Stimulated activated CD8-positive, alpha-beta memory T cell treated with anti-CD3 and anti-CD28 coated beads, Interleukin-4, amount 100 ng/mL, for 4 hours (primary cell): ENCODE measurements at places on chromosomes 1 and 21.

DNA sequence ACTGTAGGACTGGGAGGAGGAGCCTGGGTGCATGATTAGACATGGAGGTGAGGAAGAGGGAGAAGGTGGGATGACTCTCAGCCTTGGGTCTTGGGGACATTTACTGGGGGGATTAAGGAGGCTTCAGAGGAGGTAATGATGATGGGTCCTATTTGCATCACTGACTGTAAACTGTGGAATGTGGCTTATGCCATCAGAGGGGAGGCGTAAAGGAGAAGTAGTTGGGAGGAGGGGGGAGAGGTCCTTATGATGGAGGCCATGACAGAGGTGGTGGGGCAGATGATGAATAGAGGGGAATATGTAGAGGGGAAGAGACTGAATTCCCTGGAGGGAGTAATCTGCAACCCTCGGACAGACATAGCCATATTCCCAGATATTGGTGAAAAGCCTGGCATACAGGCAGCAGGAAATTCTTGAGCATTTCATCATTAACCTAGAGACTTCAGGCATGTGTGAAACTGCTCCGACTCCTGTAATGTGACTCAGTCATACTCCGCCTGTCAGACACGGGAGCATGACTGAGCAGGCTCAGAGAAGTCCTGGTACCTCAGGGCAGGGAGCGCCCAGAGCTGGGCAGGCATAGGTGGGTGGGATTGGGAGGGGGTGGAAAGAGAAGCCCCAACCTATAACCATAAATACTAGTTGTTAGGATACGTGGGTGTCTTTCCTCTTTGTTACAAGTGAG is 8.0 kb upstream of the LCE5A start:
- DNase-seq, result no peak

DNA sequence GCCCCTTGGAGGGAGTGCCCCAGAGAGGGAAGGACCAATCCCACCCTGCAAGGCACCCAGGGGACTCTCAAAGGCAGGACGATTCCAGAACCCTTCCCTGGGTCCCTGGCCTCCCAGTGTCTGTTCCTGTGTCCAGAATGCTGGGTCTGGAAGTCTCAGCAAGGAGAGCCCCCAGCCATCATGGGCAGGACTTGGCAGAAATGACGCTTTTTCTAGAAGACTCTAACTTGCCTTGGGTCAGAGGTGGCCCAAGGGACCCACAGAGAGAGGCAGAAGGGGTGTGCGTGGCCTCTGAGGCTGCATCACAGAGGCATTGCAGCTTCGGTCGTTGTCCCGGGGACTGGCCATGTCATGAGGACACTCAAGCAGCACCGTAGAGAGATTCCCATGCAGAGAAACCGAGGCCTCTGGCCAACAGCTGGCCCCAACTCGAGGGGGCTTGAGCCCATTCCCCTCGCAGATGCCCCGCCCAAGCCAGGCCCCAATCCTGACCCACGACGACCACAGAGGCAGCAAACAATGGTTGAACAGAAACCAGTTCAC is 57.8 kb downstream of the WNT9A start:
- no peak for DNase-seq

DNA sequence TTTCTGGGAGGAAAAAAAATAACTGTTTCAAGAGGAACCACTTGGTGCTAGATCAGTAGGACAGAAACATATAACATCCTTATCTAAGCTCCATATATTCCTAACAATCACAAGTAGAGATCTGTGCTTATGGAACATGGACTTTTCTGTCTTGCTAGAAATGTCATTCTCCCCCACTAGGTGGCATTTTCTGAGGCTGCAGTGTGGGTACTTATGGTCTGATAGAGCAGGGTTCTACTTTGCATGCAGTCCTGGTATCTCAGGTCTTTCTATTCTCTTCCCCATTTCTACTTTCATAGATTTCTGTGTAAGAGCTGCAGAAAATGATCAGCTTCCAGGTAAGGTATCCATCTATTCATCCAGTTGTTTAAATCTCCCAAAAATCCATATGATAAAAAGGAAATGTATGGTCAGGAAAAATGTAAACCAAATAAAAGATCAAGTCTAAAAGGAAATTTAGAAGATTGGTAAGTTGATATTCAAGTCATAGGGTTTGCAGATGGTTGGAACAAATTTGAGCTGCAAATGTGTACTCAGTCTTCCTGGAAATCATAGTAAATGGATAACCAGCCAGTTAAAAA is 1.5 kb downstream of the ZNF684 start:
- no peak for DNase-seq

DNA sequence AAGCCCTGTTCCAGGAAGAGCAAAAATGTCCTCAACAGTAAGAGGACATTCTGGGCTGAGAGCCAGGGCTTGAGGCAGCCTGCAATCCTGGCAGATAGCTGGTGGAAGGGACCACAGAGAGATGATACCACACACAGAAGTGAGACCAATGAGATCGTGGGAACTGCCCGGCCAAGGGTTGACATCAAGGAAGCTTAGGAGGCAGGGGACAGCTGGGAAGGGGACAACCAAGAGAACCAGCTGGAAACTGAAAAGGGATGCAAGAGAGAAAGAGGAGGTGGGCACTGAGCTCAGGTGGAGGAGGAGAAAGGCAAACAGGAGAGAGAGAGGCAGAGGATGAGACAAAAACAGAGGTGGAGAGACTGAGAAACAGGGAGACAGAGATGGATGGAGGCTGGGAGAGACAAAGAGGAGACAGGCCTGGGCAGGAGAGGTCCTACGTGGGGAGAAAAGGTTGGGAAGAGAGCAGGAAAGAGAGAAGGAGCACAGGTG is 9.2 kb downstream of the PDZK1IP1 start:
- DNase-seq, result no peak

GRCh38 chr1:228163007-228163753 is 2.4 kb upstream of the IBA57 start:
- no peak for DNase-seq

DNA sequence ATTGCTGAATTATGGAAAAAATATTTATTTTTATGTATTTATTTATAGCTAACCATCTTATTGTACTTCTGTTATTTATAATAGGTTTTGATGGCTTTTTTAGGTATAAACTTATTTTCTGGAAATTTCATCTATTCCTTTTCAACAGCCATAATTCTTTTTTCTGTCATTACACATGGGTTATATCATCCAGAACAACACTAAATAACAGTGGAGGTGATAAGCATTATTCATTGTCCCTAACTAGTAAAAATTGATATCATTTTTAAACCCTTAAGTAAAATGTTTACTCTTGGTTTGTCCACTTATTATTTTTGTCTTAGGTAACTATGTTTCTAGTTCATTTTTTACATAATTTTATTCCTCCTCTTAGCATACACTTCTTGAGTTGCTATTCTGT is 309.1 kb downstream of the USH2A start:
- DNase-seq, result no peak

- DNase-seq, result no peak
Observed at GRCh38 chr21:20902511-20902910, 95.7 kb upstream of the NCAM2 start.

- no peak for DNase-seq
Observed at GRCh38 chr1:194477908-194478307, 1291.5 kb upstream of the B3GALT2 start.

GRCh38 chr1:70993798-70994197 is 53.8 kb downstream of the PTGER3 start:
- DNase-seq, result no peak

GRCh38 chr1:192762265-192762664 is 46.6 kb upstream of the RGS2 start:
- DNase-seq, result no peak

DNA sequence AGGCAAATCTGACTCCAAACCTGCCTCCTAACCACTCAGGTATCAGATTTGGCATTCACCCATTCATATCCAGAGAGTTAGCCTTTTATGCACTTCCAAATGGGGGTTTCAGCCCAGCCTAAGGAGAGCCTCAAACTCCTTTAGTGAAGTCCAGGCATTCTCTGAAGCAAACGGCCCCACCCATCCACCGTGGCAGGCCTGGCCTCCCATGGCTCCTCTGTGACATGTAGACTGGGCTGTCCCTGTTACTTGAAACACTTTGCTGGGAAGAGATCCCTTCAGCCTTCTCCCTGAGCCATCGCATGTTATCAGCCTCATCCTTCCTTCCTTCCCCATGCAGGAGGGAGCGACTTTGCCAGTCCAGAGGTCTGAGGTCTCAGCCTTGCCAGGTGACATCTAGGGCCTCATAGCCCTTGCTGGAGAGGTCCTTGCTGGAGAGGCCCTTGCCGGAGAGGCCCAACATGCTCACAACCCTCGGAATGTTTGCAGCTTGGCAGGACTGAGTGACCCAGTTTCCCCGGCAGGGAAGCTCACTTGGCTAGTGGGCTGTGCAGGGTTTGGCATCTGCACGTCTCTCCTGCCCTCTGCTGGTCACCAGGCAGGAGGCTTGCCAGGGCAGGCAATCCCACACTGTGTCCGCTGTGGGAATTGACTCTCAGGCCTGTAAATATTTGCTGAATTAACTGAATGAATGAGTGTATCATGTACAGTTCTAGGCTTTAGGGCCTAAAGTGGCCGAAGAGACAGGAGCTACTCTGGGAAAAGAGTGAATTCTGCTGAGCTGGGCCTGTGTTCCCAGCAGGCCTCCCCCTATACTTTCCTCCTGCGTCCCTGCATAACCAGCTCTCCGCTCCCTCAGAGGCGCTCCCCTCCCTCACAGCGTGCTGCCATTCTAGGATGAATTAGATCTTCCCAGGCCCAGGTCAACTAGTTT is 26.7 kb upstream of the RBM15 start:
- DNase-seq, result peak; percentile 37

DNA sequence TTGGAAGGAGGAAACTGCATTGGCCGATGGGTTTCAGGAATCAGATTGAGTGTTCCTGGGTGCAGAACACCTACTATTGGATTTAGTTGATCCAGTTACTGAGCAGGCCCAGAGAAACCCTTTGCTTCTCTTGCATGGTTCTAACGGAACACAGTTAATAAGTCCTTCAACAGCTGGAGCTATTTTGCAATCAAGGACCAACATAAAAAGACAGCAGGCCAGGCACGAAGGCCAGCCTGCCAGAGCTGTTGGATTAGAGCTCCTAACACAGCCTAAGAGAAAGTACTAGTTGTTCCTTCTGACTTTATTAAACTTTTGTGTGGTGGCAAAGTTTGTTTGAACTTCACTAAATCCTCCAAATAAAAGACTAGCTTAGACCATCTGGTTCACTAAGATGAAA is 148.0 kb upstream of the LMO4 start:
- DNase-seq, result no peak

DNA sequence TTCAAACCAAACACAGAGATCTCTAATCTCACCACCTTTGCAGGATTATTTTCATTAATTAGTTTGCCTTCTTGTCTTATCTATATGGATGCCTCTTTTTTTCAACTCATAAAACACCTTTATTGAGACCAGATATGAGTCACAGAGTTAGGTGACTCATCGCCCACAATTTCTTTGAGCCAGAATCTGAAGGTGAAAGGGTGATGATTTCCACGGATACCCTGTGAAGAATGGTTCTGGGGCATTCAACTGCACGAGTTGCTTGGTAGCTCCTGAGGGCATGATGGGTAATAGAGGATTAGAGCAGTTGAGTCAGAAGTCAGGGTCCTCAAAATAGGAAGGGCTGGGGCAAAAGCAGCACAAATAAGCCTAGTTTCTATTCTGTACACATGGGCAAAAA is 128.2 kb downstream of the TBX19 start:
- DNase-seq, result peak; percentile 46

DNA sequence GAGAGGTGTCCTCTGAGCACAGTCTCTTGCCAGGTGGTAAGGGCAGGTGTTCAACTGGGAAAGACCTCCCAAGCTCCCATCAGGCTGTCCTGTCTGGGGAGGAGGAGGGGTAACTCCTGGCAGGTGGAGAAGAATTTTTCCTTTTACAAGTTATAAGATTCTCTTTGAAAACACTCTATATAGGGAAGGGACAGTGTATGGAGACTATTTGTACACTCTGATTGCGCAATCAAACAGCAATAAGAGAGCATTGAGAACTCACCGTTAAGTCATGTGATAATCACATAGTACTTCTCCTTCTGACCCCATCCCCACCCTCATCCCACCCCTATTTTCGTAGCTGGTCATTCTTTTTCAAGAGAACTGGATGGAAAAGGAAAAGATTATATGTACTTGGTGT is 179.3 kb upstream of the ZNF644 start:
- no peak for DNase-seq

- no peak for DNase-seq
Observed at GRCh38 chr1:116115476-116116439, 4.6 kb downstream of the MAB21L3 start.

DNA sequence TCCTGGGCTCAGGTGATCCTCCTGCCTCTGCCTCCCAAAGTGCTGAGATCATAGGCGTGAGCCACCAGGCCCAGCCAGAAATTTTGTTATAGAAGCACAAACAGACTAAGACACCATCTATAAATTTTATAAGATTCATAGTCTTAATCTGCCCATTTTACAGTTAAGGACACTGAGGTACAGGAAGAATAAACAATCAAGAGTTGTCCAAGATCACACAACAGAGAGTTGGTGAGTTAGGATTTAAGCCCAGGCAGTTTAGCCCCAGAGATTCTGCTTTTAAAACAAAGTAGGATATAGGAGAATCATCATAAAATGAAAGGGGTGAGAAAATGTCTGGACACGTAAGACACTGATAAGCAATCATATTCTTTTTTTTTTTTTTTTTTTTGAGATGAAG is 6.8 kb downstream of the TEX46 start:
- no peak for DNase-seq
